ENCODE measurements at places on chromosomes 3 and 15.

DNA sequence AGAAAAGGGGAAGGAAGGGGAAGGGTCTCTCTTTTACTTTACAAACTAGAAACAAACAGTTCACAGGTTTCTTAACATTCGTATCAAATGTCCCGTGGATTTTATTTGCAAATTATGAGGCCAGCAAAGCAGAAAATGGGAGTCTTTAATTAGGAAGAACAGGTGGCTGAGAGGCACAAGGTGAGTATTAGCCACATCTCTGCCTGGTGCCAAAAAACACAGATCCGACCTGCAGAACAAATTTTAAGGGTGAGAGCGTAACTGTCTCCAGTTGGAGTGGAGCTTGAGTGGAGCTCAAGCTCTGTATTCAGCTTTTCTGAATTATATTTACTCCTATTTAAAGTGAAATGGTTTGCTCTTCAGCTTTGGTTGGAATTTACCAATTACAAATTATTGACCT, 1004.9 kb downstream of the FHIT start:
- no peak for DNase-seq

DNA sequence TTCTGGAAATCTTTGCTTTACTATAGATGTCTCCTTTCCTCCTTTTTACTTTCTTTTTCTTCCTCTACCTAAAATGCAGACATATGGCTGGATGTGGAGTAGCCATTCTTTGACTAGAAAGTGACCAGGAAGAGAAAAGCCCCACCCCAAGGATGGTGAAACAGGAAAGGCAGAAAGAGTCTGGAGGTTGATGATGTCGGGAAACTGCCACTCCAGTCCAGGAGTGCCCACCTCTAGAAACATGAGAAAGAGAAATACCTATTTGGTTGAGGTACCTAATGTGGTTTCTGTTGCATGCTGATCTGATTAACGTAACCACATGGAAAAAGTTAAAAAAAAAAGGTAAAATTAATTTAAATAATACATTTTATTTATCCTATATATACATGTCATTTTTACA, 55.2 kb upstream of the SSR3 start:
- no peak for DNase-seq

- DNase-seq: no peak
These were observed 99.0 kb downstream of the TMCC1 start for GRCh38 chr3:129794311-129795185.

DNA sequence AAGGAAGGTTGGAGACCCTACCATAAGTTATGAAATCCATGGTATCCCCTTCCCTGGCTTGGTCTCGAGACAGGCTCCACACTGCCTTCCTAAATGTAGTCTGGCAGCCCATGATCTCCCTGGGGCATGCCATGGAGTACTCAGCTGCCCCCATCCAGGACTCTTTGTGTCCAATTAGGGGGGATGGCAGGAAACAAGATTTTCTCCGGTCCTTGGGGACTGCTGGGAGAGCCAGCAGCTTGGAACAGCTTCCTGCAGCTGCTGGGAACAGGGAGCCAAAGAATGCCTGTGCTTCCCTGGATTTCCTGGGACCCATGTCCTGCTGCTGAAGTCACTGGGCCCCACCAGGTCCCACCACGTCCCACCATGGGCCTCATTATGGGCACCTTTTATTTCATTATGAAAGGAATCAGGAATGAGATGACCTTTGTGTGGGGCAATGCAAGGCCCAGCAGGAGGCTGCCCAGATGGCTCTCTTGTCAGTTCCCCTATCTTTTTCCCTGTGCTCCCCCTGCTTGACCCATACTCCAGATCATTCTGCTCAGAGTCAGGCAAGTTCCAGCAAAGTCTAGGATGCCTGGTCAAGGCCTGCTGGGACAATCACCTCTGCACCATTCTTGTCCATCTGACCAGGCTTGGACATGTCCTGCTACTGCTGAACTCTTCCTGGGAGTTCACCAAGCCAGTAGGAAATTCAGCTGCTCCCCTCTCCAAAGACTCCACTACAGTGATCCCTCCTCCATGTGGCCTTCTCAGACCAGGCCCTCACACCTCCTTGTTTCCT, 15.0 kb upstream of the DAG1 start:
- DNase-seq: no peak

GRCh38 chr3:124582621-124583395, 147.4 kb upstream of the UMPS start:
- no peak for DNase-seq

- DNase-seq: no peak
These were observed 8.9 kb upstream of the ZNF619 start for GRCh38 chr3:40468018-40468417.

GRCh38 chr3:197168063-197168462, 130.3 kb downstream of the DLG1 start:
- no peak for DNase-seq

GRCh38 chr3:126519506-126520455, 2.2 kb upstream of the UROC1 start:
- DNase-seq: no peak

- DNase-seq: no peak
These were observed 80.3 kb upstream of the FLNB start for GRCh38 chr3:57927916-57928315.

DNA sequence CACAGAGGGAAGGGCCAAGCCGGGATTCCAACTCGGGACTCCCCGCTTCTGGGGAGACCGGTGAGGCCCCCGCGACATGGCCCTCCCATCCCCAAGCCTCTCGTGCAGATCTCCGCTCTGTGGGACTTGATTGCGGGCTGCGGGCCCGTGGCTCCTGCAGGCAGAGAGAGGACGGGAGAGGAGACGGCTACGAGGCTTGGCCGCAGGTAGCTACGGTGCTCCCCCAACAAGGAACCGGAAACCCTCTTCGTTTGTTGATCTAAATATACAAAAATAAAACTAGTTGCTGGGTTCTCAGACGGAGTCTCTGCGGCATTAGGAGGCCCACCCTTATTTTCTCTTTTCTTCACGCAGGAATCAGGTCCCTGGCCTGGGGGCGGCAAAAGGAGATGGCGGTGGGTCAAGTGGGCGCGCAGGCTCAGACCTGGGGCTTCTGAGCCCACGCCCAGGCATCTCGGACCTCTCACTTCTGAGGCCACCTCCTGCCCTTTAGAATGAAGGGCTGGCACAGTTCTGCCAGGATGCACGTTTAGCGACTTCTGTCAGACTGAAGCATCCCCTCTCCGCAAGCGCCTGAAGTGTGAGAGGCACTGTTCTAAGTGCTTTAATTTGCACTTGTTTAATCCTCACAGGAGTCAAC, 10.9 kb downstream of the GNB5 start:
- DNase-seq: no peak

Data from stimulated activated CD8-positive, alpha-beta memory T cell treated with anti-CD3 and anti-CD28 coated beads, Interleukin-7, amount 100 ng/mL, for 48 hours (primary cell).